Kidney glomerular epithelial cell (primary cell): ENCODE measurements at places on chromosomes 6 and 20.

DNA sequence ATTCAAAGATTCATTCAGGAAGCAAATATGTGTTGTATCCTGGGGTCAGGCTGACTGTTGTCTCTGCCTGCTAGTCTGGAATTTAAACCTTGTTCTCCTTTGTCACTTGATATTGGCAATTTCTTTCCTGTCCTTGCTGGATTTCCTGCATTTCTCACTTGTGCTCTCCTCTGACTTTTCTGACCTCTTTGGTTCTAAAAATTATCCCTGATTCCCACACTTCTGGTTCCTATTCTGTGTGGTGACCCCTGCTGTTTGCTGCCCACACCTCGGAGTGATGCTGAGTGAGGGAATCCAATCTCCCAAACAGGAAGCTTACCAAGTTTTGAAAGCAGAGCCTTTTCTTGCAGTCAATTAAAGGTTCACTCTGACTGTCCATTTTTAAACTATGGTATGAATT is 345.3 kb downstream of the CDKAL1 start:
- DNase-seq = no peak

GRCh38 chr6:89680150-89680549 is 41.6 kb upstream of the LYRM2 start:
- no peak for DNase-seq

GRCh38 chr6:168035098-168035660 is 37.7 kb downstream of the KIF25 start:
- DNase-seq = peak; percentile 26

DNA sequence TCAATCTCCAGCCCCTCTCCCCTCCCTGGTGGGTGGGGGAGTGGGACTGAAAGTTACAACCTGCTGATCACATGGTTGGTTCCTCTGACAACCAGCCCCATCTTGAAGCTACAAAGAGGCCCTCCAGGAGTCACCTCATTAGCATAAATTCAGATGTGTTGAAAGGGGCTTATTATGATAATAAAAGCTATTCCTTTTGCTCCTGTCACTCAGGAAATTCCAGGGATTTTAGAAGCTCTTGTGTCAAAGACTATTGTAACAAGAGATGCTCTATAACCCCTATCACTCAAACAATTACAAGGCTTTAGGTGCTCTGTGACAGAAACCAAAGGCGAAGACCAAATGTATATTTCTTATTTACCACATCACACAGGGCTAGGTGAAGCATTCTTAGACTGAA is 30.1 kb upstream of the MBOAT1 start:
- DNase-seq = no peak

DNA sequence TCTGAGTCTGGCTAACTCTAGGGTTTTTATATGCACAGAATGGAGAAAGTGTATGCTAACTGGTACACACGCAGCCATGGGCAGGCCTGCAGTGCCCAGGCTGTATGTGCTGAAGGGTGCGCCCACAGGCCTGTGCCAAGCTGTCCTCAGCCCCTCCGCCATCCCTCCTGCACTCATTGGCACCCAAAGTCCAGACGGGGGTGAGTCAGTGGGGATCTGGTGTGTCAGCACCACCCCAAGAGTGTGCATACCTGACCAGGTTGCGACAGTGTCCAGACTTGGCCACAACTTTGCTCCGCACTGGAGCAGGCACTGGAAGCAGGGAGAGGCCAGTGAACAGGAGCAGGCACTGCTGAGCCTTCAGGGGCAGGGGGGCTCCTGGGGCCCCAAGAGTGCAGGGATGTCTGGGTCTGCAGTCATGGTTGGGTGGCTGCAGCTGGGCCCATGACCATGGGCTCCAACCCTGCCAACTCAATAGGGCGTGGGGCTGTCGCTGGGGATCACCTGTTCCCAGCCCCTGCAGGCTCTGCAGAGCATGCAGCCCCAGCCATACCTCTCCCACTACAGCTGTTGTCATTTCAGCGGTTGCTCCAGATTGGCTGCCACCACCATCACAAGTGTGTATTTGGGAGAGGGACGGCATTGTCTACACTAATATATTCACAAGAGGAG is 717.8 kb downstream of the EPHA7 start:
- DNase-seq = no peak

DNA sequence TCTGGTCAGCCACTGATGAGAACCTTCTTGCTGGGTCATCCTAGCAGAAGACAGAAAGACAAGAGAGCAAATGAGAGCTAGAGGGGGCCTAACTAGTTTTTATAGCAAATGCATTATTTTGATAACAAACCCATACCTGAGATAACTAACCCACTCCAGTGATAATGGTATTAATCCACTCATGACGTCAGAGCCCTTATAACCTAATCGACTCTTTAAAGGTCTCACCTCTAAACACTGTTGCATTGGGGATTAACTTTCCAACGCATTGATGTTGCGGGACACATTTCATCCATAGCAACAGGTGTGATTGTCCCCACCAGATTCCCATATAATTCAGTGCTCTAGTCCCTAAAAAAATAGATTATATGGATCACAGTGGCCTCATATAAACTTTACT is 312.1 kb downstream of the HTR1B start:
- DNase-seq = no peak

GRCh38 chr20:63171991-63172390 is 43.9 kb downstream of the YTHDF1 start:
- DNase-seq = no peak

DNA sequence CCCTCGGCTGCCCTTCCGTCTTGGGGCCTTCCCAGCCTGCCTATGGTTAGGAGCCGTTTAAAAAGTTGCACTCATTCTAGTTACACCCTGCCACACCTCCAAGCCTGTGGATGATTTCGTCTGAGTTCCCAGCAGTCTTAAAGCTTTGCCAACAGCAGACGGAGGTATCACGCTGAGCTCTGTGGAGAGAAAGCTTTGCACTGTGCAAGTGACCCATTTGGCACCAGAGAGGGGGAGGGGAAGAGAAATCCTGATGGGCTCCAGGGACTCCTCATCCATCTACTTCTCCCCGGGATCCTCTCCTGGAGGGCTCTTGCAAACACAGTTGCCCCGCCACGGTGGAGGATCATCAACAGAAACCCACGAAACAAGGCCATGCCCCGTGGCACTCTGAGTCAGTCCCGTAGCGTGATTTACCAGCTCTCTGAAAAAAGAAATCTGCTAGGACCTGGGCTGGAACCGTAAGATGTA is 98.8 kb upstream of the CITED2 start:
- no peak for DNase-seq

- no peak for DNase-seq
Measured at GRCh38 chr20:18987781-18988360, 174.3 kb downstream of the SCP2D1 start.

DNA sequence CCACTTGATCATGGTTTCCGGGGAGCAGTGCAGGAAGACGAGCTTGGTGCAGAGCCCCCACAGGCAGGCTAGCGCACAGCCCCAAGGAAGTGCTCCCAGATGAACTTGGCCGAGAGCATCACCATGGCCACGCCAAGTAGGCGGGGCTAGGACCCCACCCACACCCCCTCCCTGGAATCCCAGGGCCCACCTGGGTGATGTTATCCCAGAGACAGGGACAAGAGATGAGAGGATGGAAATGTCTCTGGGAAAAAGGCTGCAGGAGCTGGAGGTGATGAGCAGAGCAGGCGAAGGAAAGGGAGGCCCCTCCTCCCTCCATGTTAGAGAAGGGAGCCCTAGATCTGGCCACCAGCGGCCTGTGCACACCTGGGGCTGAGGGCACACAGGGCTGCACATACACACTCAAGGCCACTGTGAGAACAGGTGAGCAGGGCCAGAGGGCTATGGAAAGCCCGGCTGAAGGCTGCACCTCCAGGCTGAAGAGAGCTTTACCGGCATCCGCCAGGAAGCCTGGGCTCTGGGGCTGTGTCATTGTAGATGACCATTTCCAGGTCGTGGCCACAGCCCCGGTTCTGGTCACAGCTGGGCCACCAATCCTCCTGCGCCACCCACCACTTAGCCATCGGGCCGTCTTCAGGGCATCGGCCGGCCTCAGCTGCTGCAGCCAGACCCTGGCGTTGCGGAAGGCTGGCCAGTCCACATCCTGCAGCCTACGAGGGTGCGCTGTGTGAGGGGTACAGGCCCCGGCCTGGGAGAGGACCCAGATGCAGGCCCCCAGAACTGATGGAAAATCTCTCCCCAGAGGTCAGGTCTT is 24.9 kb downstream of the NPEPL1 start:
- DNase-seq = no peak

DNA sequence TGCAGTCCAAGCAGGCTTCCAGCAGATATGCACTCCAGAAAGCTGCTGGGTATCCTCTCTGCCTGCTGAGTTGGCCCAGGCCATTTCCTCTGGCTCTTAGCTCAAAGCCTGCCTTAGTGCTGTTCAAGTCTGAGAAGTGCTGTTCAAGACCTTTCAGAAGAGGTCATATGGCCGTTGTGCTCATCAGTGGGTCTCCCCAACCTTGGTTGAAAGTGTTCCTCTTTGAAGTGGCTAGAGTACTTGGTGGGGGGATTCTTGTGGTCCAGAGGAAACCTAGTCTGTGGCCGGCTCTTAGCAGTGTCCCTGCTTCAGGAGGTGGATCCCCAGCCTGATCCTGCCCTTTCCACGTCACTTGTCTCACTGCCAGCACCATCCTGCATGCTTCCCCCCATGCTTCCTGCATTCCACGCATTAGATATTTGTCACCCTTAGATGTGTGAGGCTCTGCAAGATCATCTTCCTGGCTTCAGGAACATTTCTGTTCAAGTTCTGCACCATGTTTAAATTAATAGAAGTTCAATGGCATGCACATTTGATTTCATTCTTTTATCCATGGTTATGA is 105.0 kb downstream of the FIG4 start:
- no peak for DNase-seq

- peak; percentile 57 for DNase-seq
Measured at GRCh38 chr6:113857556-113858479, 673 bp downstream of the MARCKS start.

GRCh38 chr6:151065027-151065815 is 174.5 kb upstream of the AKAP12 start:
- DNase-seq = no peak

GRCh38 chr6:81326881-81327561 is 425.5 kb downstream of the TENT5A start:
- DNase-seq = no peak

DNA sequence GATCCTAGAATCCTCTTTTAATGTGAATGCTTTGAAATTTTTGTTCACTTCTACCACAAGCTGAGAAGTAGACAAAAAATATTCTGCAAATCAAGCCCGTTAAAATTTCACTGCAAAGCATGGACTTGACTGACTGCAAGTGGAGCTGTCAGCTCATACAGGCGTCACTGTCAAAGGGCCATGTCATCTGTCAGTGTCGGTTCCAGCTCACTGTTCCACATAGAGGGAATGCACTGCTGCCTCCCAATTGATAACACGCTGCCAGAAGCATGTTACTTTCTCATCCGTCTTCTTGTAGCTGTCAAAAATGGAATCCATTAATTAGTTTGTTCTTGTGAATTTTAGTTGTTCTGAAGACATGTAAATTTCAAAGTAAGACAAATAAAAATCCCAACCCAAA is 50.4 kb upstream of the FBXL4 start:
- DNase-seq = no peak

- DNase-seq = no peak
Measured at GRCh38 chr6:149140137-149140909, 177.2 kb upstream of the TAB2 start.

DNA sequence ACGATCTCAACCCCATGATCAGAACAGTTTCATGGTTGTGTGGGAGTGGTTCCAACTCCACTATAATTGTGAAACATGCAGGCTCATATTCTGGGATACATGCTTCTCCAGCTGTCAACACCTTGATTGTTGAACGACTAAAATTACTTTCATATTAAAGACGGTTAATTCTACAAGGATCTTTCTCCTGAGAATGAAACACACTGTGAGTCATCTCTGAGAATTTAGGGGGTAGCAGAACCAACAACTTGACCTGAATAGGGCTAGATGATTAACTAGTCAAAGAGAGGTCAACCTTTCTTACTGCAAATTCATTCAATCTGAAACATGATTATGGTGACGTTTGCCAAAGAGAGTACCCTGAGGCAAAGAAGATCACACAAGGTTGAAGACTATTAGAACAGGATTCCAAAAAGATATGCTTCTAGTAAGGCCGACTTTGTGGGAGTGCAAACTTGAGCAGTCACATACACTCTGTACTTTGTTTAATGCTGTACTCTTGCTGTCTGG is 175.2 kb upstream of the CITED2 start:
- DNase-seq = peak; percentile 42

DNA sequence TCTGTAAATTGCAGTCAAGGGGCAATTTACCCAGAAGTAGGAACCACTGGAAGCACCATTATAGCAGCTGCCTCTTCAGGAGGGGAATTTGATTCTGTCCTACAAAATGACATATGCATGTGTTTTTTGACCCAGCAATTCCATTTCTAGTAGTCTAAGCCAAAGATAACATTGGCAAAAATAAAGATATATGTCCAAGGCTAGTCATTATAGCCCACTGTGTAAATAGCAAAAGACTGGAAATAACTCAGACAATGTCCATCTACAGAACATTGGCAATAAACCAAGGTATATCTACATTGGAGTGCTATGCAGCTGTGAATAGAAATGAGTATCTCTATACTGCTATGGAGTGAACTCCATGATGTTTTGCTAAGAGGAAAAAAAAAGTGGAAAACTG is 12.5 kb upstream of the PANK2 start:
- no peak for DNase-seq

DNA sequence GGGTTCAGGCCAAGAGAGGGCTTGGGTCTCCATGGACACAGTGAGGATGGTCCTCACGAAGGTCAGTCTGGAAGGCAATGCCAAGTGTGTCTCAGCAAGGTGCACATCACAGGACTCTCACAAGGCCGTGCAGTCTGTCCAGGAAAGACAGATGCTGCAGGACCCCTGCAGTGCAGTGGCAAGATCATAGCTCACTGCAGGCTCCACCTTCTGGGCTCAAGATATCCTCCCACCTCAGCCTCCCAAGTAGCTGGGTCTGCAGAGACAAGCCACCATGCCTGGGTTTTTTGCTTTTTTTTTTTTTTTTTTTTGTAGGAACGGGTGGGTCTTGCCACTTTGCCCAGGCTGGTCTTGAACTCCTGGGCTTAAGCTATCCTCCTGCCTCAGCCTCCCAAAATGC is 26.4 kb downstream of the ZMYND8 start:
- DNase-seq = no peak

DNA sequence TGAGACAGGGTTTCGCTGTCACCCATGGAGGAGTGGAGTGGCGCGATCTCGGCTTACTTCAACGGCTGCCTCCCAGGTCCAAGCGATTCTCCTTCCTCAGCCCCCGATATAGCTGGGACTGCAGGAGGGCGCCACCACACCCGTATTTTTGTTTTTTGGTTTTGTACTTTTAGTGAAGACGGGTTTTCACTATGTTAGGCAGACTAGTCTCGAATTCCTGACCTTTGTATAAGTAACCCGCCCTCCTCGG is 115.4 kb upstream of the BTN3A2 start:
- DNase-seq = no peak

GRCh38 chr6:62229231-62229630 is 56.8 kb downstream of the KHDRBS2 start:
- DNase-seq = no peak
